ENCODE measurements at places on chromosomes 5 and 9. TPM values are rescaled to one million over a fixed set of nuclear protein-coding genes. Genes with fewer than 3 reads are reported as not detected.

GRCh38 chr5:138461343-138462125 is 3.7 kb upstream of the EGR1 start:
- H3K36me3 ChIP-seq: peaks cover 27% of the 10 kb centered on the region
- peaks cover 2% of the 10 kb centered on the region for H3K27me3 ChIP-seq
- peak overlapping the region; percentile 28 for H3K27ac ChIP-seq
- no peak overlapping the region for H3K4me3 ChIP-seq
- peak; percentile 94 for DNase-seq
- H3K4me1 ChIP-seq: peaks cover 21% of the 10 kb centered on the region

- DNase-seq: no peak
- no peak overlapping the region for H3K4me3 ChIP-seq
- no peaks in the 10 kb centered on the region for H3K36me3 ChIP-seq
- H3K27ac ChIP-seq: no peak overlapping the region
- no peaks in the 10 kb centered on the region for H3K27me3 ChIP-seq
- H3K4me1 ChIP-seq: peaks cover 9% of the 10 kb centered on the region
Measured at GRCh38 chr5:175728885-175729828, 71.3 kb downstream of the HRH2 start.

DNA sequence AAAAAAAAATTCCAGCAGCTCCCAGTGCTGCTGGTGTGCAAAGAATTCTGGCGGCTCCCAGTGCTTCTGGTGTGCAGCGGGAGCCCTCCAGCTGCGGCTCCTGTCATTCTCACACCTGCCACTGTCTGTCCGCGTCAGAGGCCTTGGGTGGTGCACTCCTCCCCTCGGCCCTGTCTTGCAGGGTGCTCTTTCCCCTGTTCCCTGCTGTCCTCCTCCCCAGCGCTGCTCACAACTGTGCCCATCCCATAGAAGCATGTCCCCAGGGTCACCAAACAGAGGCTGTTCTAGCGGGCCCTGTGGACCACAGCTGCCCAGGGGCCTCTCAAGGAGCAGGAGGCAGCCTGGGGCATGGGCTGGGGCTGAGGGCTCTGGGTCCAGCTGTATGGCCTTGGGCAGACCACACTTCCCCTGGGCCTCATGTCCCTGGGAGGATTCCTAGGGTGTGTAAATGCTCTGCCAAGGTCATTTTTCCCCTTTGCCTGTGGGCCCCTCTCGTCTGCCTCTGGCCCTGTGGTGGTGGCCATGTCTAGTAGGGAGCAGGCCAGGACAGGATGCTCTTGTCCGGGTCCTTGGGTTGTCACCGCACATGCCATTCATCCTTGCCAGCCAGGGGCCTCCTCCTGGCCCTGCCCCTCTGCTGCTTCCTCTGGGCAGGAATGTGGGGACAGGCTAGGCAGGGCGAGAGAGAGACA is 68.2 kb downstream of the PHF2 start:
- no peak overlapping the region for H3K27ac ChIP-seq
- DNase-seq: no peak
- H3K4me1 ChIP-seq: no peaks in the 10 kb centered on the region
- no peaks in the 10 kb centered on the region for H3K27me3 ChIP-seq
- H3K4me3 ChIP-seq: no peak overlapping the region

GRCh38 chr9:116985596-116985995 is 298.5 kb downstream of the TRIM32 start:
- H3K27ac ChIP-seq: no peak overlapping the region
- no peak for DNase-seq
- peaks cover 15% of the 10 kb centered on the region for H3K4me1 ChIP-seq
- no peaks in the 10 kb centered on the region for H3K27me3 ChIP-seq
- H3K4me3 ChIP-seq: no peak overlapping the region

The DAPK1 gene
- 19.7 TPM for total RNA-seq
